Gastroesophageal sphincter (tissue), 4 donors: ENCODE measurements at places on chromosomes 16 and 17.

- no peak for ATAC-seq
- H3K27me3 ChIP-seq = no peaks in the 10 kb centered on the region
- H3K4me3 ChIP-seq = peak overlapping the region; percentile 70
- peaks cover 13% of the 10 kb centered on the region for H3K4me1 ChIP-seq
Observed at GRCh38 chr17:49787884-49788477, 500 bp upstream of the KAT7 start.

GRCh38 chr17:77315551-77316190 is 174.9 kb downstream of the SEC14L1 start:
- no peak for ATAC-seq
- no peaks in the 10 kb centered on the region for H3K4me1 ChIP-seq
- no peak overlapping the region for H3K27ac ChIP-seq
- no peak overlapping the region for H3K4me3 ChIP-seq
- no peaks in the 10 kb centered on the region for H3K36me3 ChIP-seq
- no peaks in the 10 kb centered on the region for H3K27me3 ChIP-seq

DNA sequence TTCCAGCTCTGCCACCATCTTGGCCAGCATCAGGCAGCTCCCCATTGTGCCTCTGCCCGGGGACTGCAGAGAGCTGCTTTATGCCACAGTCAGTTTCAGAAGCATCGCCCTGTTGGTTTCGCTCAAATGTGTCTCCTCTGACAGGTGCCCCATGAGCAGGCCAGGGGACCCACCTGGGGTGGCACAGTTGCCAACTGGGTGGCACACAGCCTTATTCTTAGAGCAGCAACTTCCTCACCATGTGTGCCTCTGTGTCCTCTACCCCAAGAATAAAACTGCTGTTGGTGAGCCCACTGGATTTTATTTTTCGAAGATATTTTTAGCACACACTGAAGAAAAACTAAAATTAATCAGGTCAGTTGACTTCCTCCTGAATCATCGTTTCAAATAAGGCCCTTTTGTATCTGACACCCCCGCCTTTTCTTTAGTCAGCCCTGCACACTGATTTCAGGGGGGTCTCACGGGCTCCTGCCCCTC is 44.9 kb upstream of the CACNG5 start:
- no peak overlapping the region for H3K4me3 ChIP-seq
- peaks cover 57% of the 10 kb centered on the region for H3K36me3 ChIP-seq
- ATAC-seq = no peak
- no peak overlapping the region for H3K27ac ChIP-seq
- H3K27me3 ChIP-seq = no peaks in the 10 kb centered on the region

GRCh38 chr16:55542459-55543082 is 23.9 kb upstream of the CAPNS2 start:
- H3K27ac ChIP-seq = no peak overlapping the region
- H3K4me3 ChIP-seq = no peak overlapping the region
- H3K27me3 ChIP-seq = no peaks in the 10 kb centered on the region
- ATAC-seq = peak; percentile 55
- H3K4me1 ChIP-seq = no peaks in the 10 kb centered on the region

DNA sequence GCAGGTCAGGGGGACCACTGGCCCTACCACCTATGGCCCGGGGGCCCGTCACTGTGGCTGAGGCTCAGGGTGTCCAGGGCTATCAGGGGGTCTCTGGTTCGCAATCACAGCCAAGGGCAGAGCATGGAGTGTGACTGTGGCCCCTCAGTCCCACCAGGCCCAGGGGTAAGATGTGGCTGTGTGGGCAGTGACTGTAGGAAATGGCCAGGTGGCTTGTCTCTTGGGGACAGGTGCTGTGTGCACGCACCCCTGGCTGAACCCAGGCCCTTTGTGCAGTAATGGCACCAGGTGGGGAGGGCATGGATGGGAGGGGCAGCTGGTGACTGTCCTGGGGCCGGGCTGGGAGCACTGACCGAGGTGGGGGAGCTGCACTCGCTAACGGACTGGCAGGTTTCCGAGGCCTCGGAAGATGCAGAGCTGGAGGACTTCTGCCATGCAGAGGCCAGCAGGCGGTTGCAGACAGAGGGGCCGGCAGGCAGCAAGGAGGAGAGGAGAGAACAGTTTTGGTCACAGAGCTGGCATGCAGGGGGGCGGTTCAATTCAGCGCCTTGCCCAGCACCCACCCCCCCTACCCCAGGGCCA is 18.8 kb downstream of the IL34 start:
- no peaks in the 10 kb centered on the region for H3K36me3 ChIP-seq
- ATAC-seq = no peak
- H3K27me3 ChIP-seq = no peaks in the 10 kb centered on the region
- H3K27ac ChIP-seq = no peak overlapping the region

GRCh38 chr16:86363057-86363490 is 147.3 kb upstream of the FOXF1 start:
- H3K27ac ChIP-seq = peak overlapping the region; percentile 81
- ATAC-seq = peak; percentile 61
- no peaks in the 10 kb centered on the region for H3K36me3 ChIP-seq
- no peak overlapping the region for H3K4me3 ChIP-seq
